Fibroblast of the aortic adventitia (primary cell): ENCODE measurements at places on chromosomes 5 and 9. TPM values are rescaled to one million over a fixed set of nuclear protein-coding genes. Genes with fewer than 3 reads are reported as not detected.

Gene PCDHB11
- total RNA-seq, result 0.08 and 0.27 TPM in 2 replicates

Gene MYOT
- total RNA-seq, result not detected in 2 replicates

DNA sequence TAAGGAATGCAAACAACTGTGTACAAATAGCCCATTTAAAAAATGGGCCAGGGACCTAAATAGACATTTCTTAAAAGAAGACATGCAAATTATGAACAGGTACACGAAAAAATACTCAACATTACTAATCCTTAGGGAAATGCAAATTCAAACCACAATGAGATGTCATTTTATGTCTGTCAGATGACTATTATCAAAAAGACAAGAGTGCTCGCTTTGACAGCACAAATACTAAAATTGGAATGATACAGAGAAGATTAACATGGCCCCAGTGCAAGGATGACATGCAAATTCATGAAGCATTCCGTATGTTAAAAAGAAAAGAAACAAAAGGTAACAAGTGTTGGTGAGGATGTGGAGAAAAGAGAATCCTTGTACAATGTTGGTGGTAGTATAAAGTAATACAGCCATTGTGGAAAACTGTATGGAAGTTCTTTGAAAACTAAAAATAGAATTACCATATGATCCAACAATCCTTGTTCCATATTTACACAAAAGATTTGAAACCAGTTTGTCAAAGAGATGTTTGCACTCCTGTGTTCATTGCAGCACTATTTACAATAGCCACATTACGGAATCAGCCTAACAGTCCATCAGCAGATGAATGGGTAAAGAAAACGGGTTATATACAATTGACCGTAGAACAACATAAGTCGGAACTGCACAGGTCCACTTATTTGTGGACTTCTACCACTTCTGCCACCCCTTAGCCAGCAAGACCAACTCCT, 47.2 kb upstream of the PCAT7 start:
- DNase-seq, result no peak

DNA sequence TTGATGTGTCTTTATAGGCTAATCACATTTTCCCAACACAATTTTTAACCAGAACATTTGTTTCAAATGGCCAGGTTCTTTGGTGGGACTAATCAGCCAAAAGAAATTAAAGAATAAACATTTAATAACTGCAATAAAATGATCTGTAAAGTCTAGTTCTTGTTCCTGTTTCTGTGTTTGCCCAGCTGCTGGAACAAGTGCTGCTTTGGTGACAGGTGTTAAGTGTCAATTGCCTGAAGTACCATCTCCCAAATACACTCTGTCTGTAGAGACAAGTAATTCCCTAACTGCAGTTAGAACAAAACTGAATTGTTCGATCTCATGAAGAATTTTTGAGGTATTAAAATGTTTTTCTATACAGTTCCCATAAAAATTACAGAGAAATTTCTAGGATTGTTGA, 402.3 kb upstream of the CHD1 start:
- no peak for DNase-seq

Gene APBA1
- total RNA-seq, result 2.7 and 12.4 TPM in 2 replicates

Gene MYOZ3
- total RNA-seq, result 0.16 and 0.72 TPM in 2 replicates

DNA sequence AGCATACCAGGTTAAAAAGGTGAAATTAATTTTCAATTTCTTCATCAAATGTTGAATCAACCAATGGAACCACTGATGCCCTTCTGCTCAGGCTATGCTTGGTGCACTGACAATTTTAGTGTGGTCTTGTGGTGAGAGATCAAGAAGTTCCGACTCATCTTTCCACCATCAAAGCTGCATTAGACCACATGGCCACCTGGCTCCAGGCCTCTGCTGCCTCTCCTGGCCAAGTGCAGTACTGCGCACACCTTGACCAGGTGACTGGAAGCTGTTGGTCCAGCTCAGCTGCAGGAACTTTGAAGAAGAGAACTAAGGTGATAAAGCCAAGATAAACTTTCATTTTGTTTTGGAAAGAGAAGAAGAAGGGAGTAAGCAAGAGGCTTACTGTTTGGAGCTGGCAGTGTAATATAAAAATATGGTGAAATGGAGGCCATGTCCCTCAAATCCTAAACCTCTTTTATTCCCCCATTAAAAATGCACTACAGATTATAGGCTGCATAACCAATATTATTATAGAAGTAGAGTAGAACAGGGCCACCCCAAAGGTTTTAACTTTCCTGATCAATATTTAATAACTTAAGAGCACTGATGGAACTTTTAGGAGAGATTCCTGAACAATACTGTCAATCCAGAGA, 315.5 kb upstream of the C9orf72 start:
- no peak for DNase-seq

DNA sequence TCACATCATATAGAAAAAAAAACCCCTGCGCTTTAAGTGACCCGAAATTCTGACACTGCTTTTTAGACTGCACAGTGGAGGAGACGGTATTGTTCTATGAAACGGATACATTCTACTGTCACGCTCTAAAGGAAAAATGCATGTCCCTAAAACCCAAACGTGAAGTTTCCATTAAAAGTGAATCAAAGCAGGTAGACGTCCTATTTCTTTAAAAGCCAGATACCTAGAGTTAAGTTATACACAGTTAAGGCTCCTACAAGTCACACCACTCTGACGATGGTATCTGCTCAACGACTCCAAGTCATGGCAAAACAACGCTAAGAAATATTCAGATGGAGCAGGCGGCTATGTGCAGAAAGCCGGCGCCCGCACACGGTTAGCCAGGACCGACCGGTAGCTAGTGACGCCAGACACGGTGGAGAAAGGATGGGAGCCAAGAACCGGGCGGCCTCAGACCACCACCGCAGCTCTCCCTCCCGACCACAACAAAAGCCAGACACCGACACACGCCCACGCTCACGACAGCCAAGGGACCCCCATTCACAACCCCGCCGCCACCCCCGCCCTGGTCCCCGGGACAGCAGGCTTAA, 734 bp downstream of the SKP1 start:
- DNase-seq, result peak; percentile 33

Gene LMBRD2
- total RNA-seq, result 17.6 and 22.1 TPM in 2 replicates

GRCh38 chr9:132443951-132444607, 34.1 kb downstream of the CFAP77 start:
- DNase-seq, result no peak

Gene TIMD4
- not detected in 2 replicates for total RNA-seq

DNA sequence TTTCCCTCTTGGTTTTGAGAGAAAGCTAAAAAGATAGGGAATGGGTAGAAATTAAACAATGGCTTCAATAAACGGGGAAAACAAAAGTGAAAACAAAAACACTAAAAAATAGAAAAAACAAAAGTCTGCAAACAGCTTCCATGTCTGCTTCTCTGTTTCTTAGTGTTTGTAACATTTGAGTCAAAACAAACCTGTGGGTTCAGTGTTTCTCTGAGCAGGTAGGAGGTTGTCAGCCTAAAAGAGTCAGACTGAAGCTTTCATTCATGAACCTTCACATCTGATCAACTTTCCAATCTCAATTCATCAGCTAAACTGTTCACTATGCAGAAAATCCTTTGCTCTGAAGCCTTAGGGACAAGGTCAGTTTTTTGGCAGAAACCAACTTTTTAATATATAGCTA, 102.5 kb upstream of the ADAMTS16 start:
- DNase-seq, result no peak

- DNase-seq, result peak; percentile 86
These were observed 267.3 kb downstream of the MLLT3 start for GRCh38 chr9:20355022-20355421.

Gene FBLL1
- total RNA-seq, result 0.33 TPM in 1 of 2 replicates, not detected in the other

DNA sequence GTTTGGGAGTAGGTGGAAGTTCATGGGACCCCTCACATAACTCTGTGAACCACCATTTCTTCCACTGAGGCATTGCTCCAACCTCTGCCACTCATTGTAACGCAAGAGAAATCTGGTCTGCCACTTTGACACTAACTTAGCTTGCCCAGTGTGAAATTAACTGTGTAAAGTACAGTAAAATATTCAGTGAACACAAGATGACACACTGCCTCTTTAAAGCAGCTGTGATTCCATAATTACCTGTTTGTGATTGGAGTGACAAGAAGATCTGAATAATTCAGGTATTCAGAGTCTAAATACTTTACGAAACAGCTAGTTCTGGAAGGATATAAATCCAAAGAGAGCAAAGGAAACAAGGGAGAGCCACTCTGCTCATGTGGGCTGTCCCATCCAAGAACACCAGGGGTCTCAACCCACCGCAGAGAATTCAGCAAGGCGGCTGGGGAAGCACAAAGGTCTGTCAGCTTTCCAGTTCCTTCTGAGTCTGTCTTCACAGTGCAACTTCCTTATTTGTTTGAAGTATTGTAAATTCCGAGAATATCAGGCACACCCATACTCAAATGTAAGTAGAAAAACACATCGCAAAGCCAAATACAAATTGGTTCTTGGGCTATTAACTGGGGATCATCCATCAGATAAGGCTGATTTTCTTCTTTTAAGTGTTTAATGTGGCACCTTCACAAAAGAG, 86.9 kb downstream of the GNAQ start:
- DNase-seq, result peak; percentile 54

GRCh38 chr5:169569513-169569912, 14.1 kb upstream of the SPDL1 start:
- DNase-seq, result no peak

DNA sequence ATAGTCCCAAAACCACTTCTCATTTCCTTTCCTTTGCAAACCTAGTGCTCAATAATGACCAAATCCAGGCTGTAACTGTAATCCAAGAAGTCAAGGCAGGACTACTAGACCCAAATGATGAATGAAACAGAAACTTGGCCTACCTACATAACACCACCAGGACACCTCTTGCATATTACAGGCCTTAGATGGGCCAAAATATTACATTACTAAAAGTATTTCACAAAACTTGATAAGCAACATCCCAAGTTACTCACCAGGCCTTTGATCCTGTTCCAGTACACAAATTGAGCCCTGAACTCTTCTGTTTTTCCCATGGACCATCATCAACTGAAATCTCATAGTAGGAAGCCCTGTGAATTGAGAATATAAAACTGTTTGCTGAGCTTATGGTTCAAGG, 34.8 kb downstream of the NADK2 start:
- DNase-seq, result peak; percentile 50

Gene FRRS1L
- 0.08 and 0.18 TPM in 2 replicates for total RNA-seq

GRCh38 chr5:4833104-4833738, 306.9 kb upstream of the ADAMTS16 start:
- no peak for DNase-seq

DNA sequence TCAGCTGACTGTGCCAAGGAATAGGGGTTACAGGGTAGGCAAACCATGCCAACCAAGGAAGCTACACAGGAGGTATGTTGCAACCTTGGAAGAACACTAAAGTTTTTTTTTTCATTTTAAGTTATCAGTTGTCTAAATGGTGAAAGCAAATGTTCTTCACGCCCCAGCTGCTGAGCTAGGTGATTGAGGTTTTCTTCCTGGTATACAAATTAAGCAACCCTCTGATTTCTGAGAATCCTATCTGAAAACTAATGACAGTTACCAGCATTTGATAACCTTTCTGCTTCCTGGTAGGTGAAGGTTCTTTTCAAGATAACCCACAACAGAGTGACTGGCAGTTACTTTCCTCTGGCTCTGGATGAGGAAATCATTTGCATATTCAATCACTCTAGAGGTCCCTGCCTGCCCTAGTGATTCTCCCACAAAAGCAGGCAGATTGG, 194.9 kb downstream of the ATP10B start:
- DNase-seq, result no peak

Gene AKNA
- total RNA-seq, result 9.9 and 22.3 TPM in 2 replicates

DNA sequence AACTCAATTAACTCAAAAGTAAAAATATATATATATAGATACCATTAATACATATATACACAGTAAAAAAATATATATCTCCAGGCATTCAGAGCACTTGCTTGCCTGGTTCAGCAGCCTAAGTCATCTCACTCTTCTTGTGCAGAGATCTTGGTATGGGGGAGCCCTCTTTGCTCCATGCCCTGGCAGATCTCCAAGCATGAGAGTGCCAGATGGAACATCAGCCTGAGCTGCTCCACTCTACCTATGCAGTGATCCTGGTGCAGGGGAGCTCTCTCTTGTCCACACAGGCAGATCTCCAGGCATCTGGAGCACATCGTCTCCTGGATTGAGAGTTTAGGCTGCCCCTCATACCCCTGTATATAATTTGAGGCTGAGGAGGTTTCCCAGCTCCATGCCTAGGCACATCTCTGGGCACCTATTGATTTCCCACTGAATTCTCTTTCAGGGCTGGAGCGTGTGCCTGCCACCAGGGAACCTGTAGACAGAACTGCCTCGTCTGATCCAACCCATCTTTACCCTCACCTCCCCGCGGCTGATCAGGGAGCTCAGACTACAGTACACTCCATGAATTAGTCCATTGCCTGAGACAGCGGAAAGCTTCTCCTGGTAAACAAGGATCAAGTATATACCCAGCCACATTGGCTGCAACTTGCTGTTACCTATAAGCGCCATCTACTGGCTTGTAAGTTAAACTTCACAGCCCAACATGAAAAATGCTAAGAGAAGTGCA, 342.4 kb upstream of the GRIA1 start:
- DNase-seq, result peak; percentile 18

GRCh38 chr5:89908876-89909275, 500.7 kb downstream of the CETN3 start:
- no peak for DNase-seq

Gene VLDLR
- 12.7 and 41.3 TPM in 2 replicates for total RNA-seq

GRCh38 chr5:40134883-40135520, 544.7 kb upstream of the PTGER4 start:
- peak; percentile 44 for DNase-seq

- DNase-seq, result no peak
These were observed 258.3 kb upstream of the ADAMTSL1 start for GRCh38 chr9:18215626-18216025.

Gene ORM2
- total RNA-seq, result not detected in 2 replicates

Gene TRMT10B
- 1.3 and 2.4 TPM in 2 replicates for total RNA-seq

- no peak for DNase-seq
These were observed 162.9 kb downstream of the NXNL2 start for GRCh38 chr9:88697764-88698432.

GRCh38 chr5:87268126-87268969, 665 bp downstream of the RASA1 start:
- peak; percentile 69 for DNase-seq

Gene SLC34A3
- not detected in 2 replicates for total RNA-seq

Gene PCDHA9
- under 0.01 and 0.49 TPM in 2 replicates for total RNA-seq

- DNase-seq, result peak; percentile 20
These were observed 79.8 kb upstream of the MELK start for GRCh38 chr9:36492865-36493264.

Gene IRGM
- 0.09 TPM in 1 of 2 replicates, not detected in the other for total RNA-seq

DNA sequence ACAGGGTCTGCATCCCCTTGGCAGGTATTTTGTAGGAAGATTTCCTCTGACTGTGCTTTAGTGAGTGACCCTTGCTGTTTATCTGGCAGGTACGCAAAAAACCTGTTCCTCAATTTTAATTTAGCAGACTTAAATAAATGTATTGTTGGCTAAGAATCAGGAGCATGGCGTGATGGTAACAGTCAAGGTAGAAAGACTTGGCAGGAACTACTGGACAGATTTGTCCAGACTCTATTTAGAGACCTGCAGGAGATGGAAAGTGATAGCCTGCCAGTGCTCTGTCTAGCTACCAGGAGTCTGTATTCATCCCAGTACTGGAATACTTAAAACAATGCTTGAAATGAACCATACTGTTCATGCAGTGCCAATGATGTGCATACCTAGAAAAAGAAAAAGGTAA, 78.8 kb upstream of the MAST4 start:
- no peak for DNase-seq
